Gastrocnemius medialis (tissue), 4 donors: ENCODE measurements at places on chromosomes 1 and 21. TPM values are rescaled to one million over a fixed set of nuclear protein-coding genes. Genes with fewer than 3 reads are reported as not detected.

Gene KMO
- not detected for total RNA-seq

Gene CHRNB2
- total RNA-seq, result not detected

Gene XPR1
- total RNA-seq, result 24.9 TPM

Gene OR2L3
- not detected for total RNA-seq

Gene TAS1R1
- total RNA-seq, result not detected

Gene L1TD1
- total RNA-seq, result not detected

Gene AMY1A
- not detected for total RNA-seq

Gene TOE1
- total RNA-seq, result 9.4 TPM

Gene FCRL4
- not detected for total RNA-seq

Gene C1orf141
- total RNA-seq, result not detected

Gene CDCA8
- total RNA-seq, result not detected

Gene PROK1
- total RNA-seq, result 1.4 TPM

Gene ATP1A2
- total RNA-seq, result 524 TPM

Gene TSPEAR
- not detected for total RNA-seq

Gene TNFRSF8
- 2.6 TPM for total RNA-seq

Gene IRF6
- 0.31 TPM for total RNA-seq

Gene OR6K3
- total RNA-seq, result not detected

Gene ZBTB37
- 13.3 TPM for total RNA-seq

Gene PTPN7
- 0.75 TPM for total RNA-seq
